ENCODE measurements at places on chromosomes 5 and 9.

- DNase-seq: no peak
Observed at GRCh38 chr9:95488954-95489353, 27.8 kb downstream of the PTCH1 start.

DNA sequence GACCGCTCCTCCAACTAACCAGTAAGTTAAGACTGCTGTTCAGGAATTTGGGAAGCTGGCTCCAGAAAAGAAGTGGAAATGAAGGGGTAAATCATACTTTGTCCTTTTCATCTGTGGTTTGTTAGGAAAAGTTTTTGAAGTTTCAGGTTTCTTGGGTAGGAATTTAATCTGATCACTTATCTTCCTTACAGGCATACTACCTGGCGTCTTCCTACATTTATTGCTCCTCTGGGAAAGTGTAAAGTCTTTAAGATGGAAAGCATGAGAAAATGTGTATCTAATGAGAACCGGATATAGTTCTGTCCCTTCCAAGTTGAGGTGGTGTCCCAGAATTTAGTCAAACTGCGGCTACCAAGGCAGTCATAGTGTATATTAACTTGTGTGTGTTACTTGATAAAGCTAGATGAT lies 1.3 kb downstream of the RASA1 start:
- no peak for DNase-seq

GRCh38 chr5:110478895-110479294 lies 247.6 kb downstream of the TMEM232 start:
- DNase-seq: no peak

DNA sequence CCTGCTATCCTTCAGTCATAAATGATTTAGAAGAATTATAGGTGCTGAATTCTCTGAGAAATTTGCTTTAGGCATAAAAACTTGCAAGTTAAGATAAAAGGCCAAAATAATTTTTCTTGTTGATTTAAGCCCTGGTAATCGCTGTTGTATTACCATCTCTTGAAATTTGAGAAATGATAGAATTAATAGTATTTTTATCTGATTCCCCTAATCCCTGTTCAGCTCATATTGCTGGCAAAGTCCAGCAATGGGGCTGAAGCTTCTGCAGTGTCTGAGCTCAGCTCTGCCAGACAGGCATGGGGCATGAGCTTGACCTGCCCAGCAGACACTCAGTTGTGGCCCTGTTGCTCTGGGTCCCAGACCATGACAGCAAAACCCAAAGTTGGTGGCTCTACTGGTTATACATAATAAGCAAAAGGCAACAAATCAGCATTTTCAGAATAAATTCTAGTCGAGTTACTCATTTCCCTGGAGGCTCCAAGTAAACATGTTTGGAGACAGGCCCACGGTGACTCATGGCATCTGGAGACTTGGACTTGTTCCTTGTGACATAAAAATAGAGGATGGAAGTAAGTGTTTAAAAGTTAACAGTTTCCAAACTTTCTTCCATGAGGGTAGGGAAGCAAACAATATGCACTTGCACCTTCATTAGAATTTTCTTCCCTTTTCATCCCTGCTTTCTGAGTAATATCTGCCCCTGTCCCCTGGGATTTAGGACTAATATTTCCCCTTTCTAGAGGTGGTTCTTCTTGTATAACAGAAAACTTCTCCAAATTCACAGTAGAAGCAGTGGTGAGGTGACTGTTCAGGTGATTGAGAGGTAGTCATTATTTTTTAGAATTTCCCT lies 60.2 kb upstream of the SLC2A8 start:
- no peak for DNase-seq

- no peak for DNase-seq
Observed at GRCh38 chr9:90331826-90332575, 310.6 kb downstream of the DIRAS2 start.

DNA sequence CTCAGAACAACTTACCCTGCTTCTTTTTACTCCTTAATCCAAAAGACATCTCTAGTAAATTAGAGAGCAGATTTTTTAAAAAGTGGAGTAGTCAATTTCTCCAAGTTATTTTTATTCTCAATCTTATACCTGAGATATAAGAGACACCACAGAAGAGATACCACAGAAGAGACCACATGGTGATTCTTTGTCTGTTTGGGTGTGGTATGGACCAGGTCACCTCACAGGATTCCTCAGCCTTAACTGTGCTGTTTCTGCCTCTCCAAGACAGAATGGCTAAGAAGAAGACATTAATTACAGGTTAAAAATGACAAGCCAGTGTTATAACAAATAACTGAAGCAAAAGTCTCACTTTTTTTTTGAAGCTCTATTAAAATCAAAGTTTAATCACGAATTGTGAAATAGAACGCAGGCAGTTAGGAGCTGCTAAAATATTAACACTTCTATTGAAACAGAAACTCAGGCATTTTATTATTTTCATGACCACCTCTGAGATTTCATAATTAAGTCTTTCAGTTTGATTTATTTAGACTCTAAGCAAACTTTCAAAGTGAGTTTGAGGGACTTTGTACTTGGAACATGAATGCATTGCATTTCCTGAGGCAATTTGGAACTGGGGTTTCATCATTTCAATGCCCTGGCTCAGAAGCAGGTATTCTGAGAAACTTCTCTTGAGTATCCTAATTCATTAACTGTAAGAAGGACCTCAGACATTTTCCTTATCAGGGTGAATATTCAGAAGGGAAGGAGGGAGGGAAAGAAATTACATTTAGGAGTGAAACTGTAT lies 280.7 kb downstream of the KCTD16 start:
- no peak for DNase-seq

DNA sequence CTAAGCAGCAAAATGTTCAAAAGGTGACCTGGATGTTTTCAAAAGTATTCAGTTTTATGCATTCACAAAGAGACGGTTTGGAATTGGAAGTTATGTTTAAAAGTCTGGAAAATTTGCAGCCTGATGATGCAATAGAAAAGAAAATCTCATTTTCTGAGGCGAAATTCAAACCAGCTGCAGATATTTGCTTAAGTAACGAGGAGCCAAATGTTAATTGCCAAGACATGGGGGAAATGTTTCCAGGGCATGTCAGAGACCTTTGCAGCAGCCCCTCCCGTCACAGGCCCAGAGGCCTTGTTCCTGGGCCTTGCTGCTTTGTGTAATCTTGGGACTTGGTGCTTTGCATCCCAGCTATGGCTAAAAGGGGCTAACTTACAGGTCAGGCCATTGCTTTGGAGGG lies 228.2 kb downstream of the MAN2A1 start:
- DNase-seq: no peak

GRCh38 chr5:1343931-1344901 lies 683 bp downstream of the CLPTM1L start:
- no peak for DNase-seq

DNA sequence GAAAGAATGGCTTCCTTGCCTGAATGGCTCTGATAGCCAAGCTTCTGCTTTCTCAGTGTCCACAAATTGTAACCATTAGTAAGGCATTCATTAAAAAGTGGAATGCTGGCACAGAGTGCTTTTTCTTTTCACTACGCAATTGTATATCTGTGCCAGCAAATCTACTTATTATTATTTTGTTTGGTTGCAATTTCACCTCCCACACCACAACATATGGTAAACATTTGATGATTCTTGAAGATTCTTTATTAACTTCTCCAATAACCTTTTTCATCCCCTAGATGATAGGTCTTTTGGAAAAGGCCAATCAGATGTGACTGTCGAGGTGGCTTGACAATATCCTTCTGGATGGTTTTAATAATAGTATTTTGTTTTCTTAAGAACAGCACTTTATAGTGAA lies 234.1 kb downstream of the TMEM38B start:
- DNase-seq: no peak

GRCh38 chr5:10932426-10932825 lies 171.4 kb upstream of the DAP start:
- no peak for DNase-seq

DNA sequence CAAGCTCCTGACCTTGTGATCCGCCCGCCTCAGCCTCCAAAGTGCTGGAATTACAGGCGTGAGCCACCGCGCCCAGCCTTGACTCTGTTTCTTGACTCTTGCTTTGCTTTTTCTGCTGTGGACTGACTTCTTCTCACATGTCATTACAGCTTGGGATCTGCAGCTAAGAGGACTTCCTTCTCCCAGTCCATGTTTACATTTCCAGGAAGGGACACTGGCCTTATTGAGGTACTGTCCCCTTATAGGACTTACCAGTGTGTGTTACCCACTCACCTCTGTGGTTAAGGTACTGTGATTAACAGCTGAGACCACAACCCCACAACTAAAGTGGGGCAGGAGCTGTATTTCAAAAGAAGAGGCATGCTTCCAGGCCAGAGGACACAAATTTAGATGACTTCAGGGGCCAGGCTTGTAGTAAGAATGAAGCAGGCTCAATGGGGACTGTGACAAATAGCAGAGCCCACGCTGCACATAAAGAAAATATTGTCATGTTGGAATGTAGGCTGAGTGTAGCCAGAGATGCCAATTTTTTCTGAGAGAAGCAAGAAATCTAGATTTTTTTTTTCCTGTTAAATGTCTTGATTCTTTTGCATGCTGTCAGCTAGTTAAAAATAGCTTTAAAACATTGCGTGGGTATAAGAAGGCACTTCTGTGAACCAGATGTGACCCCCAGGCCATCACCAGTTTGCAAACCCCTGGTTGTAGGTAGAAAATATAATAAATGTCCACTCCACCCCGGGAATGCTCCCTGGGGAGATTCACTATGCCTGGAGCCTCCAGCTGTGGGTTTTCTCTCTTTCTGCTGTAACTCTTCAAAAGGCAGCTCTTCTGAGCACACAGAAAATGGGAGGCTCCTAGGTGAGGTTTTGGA lies 75.0 kb downstream of the PTPDC1 start:
- DNase-seq: no peak

- DNase-seq: no peak
Observed at GRCh38 chr9:108919517-108919916, 14.4 kb downstream of the ELP1 start.

- no peak for DNase-seq
Observed at GRCh38 chr5:172644711-172645110, 3.6 kb downstream of the NEURL1B start.

- DNase-seq: no peak
Observed at GRCh38 chr5:10198021-10198420, 51.7 kb downstream of the ATPSCKMT start.

GRCh38 chr5:170641589-170642031 lies 137.8 kb downstream of the KCNIP1 start:
- no peak for DNase-seq

- DNase-seq: no peak
Observed at GRCh38 chr5:16936989-16937438, 926 bp upstream of the MYO10 start.

GRCh38 chr9:86082870-86083269 lies 16.5 kb downstream of the GOLM1 start:
- DNase-seq: no peak

DNA sequence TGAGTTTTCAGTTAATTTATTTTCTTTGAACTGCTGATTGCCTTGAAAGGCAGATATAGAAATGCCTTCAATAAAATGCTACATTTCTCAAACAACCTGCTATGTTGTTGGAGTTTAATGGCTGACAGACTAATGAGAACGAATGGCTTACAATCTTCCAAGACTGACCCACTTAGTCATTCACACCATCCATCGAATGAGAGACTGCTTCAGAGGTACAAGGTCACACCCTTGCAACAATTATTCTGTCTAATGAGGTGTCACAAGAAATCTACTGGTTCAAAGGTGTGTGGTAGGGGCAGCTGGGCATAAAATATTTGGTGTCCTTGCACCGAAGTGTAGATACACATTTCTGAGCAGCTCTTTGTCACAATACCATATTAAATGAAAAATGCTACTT lies 18.3 kb downstream of the PTPRD start:
- no peak for DNase-seq

GRCh38 chr5:157219491-157220271 lies 39.0 kb downstream of the ITK start:
- no peak for DNase-seq

DNA sequence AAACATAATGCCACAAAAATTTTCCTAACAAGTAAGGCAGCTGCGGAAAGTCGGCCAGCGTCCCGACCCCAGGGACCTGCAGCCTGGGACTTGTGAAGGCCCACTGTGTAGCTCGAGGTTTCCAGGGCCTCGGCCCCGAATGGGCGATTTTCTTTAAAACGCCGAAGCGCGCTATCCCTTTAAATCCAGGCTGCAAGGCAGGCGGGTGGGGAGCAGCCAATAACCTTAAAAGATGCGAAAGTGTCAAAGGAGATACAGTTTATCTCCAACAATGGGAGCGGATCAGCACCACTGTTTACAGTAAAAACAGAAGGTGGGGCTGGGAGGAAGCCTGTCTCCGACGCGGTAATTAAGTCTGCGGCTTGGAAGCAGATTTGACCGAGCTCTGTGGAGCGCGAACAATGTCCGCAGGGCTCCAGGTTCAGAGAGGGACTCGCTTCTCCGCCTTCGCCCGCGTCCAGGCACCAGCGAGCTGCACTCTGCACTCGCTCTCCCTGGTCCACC lies 1.7 kb upstream of the ZSWIM6 start:
- no peak for DNase-seq

- DNase-seq: no peak
Observed at GRCh38 chr9:20538956-20539355, 83.3 kb downstream of the MLLT3 start.

GRCh38 chr9:27457445-27457844 lies 66.6 kb upstream of the IFNK start:
- peak; percentile 15 for DNase-seq

DNA sequence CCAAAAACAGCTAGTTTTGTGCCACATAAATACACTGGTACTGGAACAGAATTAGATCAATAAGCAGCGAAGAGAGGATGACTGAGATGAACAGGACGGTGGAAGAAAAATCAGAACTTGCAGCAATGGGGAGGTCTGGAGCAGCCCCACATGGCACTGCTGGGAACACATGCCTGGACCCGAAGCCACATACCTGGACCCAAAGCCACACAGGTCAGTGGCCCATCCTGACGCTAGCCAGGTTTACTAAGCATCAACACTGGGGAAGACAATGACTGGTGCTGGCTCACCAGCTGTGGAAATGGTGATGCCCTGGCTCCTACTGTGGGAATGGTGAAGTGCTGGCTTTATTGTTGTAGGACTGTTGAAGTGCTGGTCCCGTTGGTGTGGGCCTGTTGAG lies 139.7 kb upstream of the IRX4 start:
- no peak for DNase-seq

- DNase-seq: no peak
Observed at GRCh38 chr5:99129768-99130501, 201.1 kb upstream of the CHD1 start.

Data from NT2/D1 (cell line).